Stomach (tissue), 19 donors: ENCODE measurements at places on chromosomes 3 and 15.

- no peak for DNase-seq
Measured at GRCh38 chr3:152491922-152492321, 223.2 kb downstream of the MBNL1 start.

DNA sequence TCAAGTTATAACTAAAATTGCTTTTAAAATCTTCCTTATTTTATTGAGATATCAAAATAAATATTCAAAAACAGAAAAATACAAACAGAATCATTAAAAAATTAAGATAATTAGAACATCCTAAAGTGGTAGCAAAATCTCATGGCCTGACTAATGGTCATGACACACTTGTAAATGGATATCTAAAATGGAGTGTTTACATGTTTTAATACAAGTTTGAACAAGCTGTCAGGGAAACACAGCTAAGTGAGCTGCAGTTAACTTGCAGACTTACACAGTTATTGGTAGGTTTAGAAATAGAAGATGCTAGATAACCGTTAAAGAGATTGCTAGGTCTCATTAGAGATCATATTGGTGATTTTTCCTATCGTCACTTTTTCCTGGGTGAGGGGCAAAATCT, 242.3 kb downstream of the LPP start:
- DNase-seq, result no peak

GRCh38 chr15:26890988-26891387, 24.1 kb downstream of the GABRA5 start:
- no peak for DNase-seq

- DNase-seq, result no peak
Measured at GRCh38 chr3:21377071-21377769, 373.8 kb downstream of the ZNF385D start.

DNA sequence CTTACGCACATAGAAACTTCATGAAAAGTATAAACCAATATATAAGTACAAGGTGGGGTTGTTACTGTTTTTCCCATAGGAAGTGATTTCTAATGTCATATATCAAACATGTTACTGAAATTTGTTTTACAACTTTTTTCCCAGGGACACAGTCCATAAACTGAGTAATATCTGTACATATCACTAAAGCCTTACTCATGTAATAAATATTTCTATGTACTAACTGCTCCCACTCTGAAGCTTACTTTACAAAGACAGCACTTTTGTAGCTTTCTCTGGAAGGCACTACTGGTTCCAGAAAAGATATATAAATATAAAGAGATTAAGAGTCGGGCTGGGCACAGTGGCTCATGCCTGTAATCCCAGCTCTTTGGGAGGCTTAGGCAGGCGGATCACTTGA, 91.7 kb downstream of the MYO5A start:
- no peak for DNase-seq

DNA sequence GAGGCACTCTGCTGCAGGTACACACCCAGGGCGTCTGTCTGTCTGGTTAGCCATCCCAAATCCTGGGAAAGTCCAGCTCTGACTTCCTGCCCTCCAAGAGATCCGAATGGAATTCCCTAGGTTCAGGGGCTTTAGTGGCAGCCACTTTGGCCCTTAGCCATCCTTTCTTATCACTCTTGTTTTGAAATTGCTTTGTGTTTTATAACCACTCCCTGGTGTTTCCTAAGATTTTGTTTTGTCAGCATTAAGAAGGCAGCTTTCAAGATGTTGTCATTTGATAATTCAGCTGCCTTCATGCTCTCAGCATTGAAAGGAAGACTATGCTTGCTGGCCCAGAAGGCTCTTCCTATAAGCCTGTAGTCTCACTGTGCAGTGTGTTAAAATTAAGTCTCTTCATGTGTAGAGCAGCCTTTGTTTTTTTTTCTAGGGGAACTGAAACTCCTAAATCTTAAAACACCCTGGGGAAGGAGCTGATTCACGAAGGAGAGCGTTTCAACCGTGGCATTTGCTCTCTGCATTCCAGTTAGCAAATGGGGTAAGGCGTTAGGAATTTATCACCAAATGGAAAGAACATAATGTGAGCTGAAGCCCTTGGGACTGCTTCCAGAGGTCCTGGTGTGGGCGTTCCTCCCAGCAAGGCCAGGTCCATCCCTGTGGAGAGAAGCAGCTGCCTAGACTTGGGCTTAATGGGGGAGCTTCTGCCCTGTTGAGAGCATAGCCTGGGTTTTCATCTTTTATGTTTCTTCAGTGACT, 14.2 kb upstream of the CLEC3B start:
- DNase-seq, result peak; percentile 39

DNA sequence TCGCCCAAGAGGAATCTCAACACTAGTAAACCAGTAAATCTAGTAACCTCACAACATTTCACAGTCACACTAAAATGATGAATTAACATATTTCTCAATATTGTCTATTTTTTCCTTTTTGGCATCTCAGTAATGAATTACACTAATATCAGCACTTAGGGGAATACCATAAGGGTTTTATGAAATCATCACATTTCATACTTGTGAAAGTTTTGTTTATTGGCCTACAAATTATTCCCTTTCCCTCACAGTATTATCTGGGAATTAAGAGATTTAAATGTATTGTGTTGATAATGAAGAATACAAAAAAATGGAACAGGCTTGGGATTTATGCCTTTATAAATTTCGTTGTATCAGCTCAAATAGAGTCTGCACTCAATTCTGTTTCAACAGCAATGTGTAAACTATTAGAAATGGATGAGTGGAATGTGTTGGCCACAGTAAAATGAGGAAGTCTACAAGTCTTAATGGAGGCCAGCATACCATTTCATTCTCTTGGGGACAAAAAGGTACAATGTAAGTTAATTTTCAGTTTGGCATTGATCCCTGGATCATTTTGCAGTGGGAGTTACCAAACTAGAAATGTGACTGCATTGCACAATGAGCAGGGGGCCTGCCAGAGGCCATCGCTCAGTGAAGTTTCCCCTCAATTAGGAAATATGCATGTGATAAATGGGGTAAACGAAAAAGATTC, 195.4 kb downstream of the FMN1 start:
- DNase-seq, result no peak

DNA sequence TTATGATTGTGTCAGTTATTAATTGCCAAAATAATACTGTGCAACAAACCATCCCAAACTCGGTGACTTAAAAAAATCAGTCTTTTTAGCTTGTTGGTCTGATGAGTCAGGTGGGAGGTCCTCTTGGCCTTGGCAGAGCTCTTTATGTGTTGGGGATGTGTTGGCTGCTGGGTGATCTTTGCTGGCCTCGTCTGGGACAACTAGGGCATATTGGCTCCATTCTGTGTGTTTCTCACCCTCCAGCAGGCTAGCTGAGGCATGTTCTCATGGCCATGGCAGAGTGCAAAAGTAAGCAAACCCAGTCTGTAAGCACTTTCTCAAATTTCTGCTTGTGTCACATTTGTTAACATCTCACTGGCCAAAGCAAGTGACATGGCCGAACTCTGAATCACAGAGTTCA, 251.6 kb downstream of the RPLP1 start:
- DNase-seq, result no peak

- DNase-seq, result no peak
Measured at GRCh38 chr3:150341891-150342290, 66.2 kb upstream of the TSC22D2 start.

DNA sequence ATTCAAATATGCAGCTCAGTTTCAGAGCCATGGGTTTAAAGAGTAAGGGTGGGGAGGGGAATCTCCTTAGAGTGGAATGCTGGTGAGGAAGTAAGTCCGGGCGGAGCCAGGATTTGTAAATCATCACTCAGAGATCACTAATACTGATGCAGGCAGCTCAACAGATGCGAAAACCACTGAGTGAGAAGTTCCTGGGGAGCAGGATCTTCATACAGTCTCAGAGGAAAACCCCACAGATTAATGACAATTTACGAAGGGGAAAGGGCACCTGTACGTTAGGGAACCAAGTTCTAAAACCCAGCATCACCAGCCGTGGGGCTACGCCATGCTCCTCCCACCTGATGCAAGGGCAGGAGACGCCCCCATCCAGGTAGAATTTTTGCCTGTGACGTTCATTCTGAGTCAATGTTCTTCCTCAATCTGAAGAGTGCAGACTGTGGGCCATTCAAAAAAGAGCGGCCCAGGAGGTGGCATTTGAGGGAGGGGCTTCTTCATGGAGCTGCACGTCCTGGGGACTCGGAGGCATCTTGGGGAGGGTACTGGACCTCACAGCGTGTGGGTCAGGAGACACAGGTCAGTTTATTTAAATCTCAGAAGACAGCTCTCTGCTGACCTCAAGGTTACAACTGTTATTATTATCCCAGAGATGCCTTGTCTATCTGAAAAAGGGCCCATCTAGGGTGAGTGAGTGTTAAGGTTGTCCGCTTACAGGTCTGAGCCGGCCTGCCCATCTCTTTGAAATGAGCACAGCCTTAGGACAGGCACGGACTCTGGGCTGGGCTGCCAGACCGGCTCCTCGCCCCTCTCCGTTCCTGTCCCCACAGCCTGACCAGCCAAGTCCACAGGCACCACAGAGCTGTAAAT, 228.0 kb downstream of the XXYLT1 start:
- DNase-seq, result peak; percentile 16

DNA sequence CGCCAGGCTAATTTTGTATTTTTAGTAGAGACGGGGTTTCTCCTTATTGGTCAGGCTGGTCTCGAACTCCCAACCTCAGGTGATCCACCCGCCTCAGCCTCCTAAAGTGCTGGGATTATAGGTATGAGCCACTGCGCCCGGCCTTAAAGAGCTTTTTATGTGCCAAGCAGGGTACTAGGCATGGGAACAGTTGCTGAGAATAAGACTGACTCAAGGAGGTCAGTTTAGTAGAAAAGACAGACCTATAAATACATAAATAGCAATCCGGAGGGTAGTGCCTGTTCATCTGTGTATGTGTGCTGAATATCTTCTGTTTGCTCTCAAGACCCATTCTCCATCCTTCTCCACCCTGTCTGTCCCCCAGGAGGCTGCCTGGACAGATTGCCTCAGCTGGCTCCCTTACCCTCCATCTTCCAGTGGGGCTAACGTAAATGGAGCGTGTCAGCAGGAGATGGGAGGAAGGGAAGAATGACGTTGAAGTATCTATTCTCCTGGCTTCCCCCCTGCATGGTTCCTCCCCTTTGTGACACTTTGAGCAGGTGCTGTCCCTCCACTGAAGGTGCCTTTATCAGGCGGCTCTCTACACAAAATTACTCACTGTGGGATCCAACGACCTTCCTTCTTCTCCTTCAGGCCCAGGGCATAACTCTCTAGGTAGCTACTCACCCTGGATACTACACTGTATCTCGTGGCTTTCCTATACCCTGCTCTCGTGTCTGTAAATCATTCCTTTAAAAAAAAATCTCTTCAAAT, 31.1 kb downstream of the FBXO40 start:
- no peak for DNase-seq

GRCh38 chr3:184688251-184688881, 23.5 kb downstream of the MAGEF1 start:
- DNase-seq, result no peak

DNA sequence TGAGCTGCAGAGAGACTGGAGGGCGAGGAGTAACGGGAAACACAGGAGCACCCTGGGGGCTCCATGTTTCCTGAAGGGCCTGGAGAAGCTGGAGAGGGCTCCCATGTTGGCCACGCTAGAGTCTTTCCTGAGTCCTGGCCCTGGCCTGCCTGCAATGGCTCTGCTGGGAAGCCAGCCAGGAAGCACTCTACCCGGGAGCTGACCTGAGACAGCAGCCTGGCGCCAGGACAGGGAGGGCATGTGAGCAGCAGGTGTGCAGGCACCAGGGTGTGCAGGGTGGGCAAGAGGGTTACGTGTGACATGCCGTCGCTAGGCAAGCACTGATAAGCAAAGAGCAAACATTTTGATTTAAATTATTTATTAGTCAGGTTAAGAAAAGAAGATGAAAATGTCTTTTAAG, 301.4 kb downstream of the OCA2 start:
- peak; percentile 34 for DNase-seq

DNA sequence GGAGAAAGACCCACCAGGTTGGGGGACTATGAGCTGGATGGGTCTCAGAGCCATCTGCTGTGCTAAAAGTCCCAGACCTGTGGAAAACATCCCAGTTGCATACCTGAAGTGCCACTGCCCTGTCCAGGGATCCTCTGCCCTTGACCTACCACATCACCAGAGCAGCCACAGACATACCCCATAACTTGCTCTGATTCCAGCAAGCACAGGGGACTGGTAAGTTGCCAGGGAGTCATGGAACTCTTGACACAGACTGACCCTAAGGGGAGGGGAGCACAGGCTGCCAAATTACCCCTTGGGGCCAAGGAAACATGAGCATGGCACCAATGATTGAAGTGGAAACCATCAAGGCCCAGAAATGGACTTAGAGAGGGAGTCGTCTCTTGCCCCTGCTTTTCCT, 1335.1 kb upstream of the ALCAM start:
- no peak for DNase-seq

- no peak for DNase-seq
Measured at GRCh38 chr3:161586556-161587235, 90.1 kb downstream of the OTOL1 start.

DNA sequence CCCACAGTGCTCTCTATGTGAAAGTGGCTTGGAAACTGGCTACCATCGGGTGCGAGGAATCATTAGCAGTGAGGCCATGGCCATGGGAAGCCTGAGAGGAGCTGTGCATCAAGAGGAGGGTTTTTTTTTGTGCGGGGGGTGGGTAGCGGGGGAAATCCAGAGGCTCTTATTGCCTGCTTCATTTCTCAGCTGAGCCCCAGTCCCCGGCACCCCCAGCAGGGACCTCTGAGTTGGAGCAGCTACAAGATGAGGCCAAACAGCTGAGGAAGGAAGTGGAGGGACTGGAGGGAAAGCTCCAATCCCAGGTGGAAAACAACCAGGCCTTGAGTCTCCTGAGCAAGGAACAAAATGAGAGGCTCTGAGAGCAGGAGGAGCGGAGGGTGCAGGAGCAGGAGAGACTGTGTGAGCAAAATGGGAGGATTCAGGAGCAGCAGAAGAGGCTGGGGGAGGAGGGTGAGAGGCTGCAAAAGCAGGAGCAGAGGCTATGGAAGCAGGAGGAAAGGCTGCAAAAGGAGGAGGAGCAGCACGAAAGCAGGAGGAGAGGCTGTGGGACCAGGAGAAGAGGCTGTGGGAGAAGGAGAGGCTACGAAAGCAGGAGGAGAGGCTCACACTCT, 76.7 kb downstream of the ADAMTS7 start:
- no peak for DNase-seq

DNA sequence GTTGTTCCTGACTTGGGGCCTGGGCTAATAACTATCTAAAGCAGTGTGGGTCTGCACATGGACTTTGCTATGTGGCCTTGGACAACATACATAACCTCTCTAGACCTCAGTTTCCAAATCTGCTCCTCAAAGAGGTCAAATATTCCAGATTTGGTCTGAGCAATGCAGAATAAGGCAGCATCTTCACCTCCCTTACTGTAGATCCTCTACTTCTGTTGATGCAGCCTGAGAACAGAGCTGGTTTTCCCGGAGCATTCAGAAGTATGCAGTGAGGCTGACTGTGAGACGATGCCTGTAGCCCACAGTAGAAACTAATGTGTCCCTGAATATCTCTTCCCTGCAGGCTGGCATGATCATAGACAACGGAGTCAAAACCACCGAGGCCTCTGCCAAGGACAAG, 65.3 kb downstream of the MESD start:
- DNase-seq, result no peak

GRCh38 chr15:58038426-58039078, 27.0 kb downstream of the ALDH1A2 start:
- DNase-seq, result peak; percentile 52

- DNase-seq, result no peak
Measured at GRCh38 chr3:119098619-119099222, 47.2 kb upstream of the TEX55 start.

- no peak for DNase-seq
Measured at GRCh38 chr3:184305577-184305976, 6.5 kb downstream of the PSMD2 start.
